Camera-type eye (tissue), 1 donor: ENCODE measurements at places on chromosomes 7 and 10. TPM values are rescaled to one million over a fixed set of nuclear protein-coding genes. Genes with fewer than 3 reads are reported as not detected.

Gene NPSR1
- total RNA-seq: 0.99 TPM

Gene FKBP14
- total RNA-seq: 34.5 TPM

Gene SRRM3
- 20.2 TPM for total RNA-seq

Gene SLC26A3
- not detected for total RNA-seq

Gene CALHM1
- not detected for total RNA-seq

Gene GLI3
- 30.2 TPM for total RNA-seq

Gene TSPAN15
- total RNA-seq: 28.1 TPM

Gene COL28A1
- 5.5 TPM for total RNA-seq

Gene SKAP2
- 2.4 TPM for total RNA-seq

Gene FAM25G
- not detected for total RNA-seq

Gene LZTS2
- 62.8 TPM for total RNA-seq

Gene GPR146
- total RNA-seq: 9.5 TPM

Gene FAM241B
- total RNA-seq: 5.1 TPM

Gene MBL2
- total RNA-seq: not detected

Gene TBL2
- 49.6 TPM for total RNA-seq

Gene THSD7A
- total RNA-seq: 46.4 TPM

Gene TMEM26
- 7.7 TPM for total RNA-seq

Gene AKR1C1
- 10.5 TPM for total RNA-seq

Gene SFTPD
- 1.1 TPM for total RNA-seq

Gene SMKR1
- total RNA-seq: 1.3 TPM

Gene SNCG
- total RNA-seq: 33.3 TPM

Gene SPDYE9
- not detected for total RNA-seq

Gene GRID2IP
- total RNA-seq: not detected

Gene OLAH
- 0.93 TPM for total RNA-seq

Gene ACHE
- 25.7 TPM for total RNA-seq

Gene MSMB
- not detected for total RNA-seq

Gene SEMA3A
- total RNA-seq: 134 TPM

Gene MYO3A
- total RNA-seq: 10.5 TPM

Gene PLEKHS1
- total RNA-seq: 0.77 TPM

Gene GRM3
- total RNA-seq: 7.2 TPM

Gene VPS41
- total RNA-seq: 127 TPM
